ENCODE measurements at places on chromosomes 16 and 17.

DNA sequence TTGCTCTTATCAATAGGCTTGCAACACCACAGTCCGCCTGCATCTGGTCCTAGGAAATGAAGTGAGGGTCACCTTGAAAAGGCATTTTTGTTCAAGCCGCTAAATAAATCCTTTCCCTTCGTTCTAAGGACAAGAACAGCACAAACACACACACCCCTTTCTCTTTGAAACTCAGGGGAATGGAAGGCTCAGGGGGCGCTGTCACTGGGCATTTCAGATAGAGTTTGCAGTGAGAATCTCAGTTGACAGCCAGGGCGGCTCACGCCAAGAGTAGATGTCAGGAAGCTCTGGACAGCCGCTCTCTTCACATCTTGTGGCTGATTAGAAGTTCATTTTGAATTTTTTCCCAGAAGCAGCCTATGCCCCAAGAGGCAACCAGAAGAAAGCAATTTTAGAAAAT, 39.8 kb downstream of the ABAT start:
- no peak for DNase-seq

- no peak for DNase-seq
Measured at GRCh38 chr16:15574614-15574948, 68.4 kb downstream of the MARF1 start.

- DNase-seq = no peak
Measured at GRCh38 chr16:56050916-56051315, 140.4 kb upstream of the GNAO1 start.

GRCh38 chr16:57643147-57643874, 14.9 kb downstream of the ADGRG1 start:
- DNase-seq = no peak

- peak; percentile 48 for DNase-seq
Measured at GRCh38 chr16:14302399-14303181, 231.5 kb downstream of the MRTFB start.

- no peak for DNase-seq
Measured at GRCh38 chr16:83579027-83579426, 228.8 kb upstream of the HSBP1 start.

GRCh38 chr17:39015546-39015935, 48.3 kb upstream of the FBXO47 start:
- DNase-seq = no peak

DNA sequence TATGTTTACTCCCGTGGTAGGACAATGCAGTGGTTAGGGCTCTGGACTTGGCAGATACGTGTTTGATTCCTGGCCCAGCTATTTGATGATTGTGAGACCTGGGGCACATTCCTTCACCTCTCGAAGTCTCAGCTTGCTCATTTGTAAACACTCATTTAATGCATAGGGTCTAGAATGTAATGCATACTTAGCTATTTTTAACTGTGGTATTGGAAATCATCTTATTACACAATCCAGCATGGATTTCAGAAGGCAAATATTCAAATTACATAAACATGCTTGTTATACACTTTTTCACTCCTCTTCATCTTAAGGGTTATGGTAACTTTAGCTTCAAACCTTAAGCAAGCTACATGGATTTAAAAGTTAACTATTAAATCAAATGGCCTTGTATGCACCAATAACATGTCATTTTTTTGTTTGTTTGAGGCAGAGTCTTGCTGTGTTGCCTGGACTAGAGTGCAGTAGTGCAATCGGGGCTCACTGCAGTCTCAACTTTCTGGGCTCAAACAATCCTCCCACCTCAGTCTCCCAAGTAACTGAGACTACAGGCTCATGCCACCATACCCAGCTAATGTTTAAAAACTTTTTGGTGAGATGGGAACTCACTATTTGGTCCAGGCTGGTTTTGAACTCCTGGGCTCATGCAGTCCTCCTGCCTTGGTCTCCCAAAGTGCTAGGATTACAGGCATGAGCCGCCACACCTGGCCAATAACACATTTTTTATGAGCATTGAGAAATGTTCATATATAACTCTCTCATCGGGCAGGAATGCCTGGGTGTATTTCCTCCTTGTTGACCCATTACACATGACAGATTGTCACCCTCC, 52.5 kb downstream of the VAT1L start:
- DNase-seq = no peak

DNA sequence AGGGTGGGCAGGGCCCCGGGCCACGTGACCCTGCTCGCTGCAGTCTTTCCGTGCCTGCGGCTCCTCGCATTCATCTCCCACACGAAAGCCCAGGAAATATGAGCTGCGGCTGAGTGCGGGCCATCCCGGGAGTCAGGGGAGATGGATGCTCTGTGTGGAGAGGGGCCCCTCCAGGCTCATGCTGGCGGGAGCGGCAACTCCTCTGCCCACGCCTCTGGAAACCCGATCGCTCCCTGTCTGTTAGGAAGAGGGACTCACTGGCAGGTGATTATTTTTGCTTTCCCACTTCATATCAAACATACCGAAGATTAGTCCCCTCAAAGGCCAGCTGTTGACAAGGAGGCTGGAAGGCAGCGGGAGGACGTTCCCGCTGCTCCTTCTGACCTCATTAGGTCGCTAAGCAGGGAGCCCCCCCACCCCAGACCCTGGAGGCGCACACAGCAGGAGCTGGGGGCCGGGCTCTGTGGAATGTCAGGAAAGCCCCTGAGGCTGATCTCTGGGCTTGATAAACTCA, 228.5 kb downstream of the FOXL1 start:
- DNase-seq = no peak

DNA sequence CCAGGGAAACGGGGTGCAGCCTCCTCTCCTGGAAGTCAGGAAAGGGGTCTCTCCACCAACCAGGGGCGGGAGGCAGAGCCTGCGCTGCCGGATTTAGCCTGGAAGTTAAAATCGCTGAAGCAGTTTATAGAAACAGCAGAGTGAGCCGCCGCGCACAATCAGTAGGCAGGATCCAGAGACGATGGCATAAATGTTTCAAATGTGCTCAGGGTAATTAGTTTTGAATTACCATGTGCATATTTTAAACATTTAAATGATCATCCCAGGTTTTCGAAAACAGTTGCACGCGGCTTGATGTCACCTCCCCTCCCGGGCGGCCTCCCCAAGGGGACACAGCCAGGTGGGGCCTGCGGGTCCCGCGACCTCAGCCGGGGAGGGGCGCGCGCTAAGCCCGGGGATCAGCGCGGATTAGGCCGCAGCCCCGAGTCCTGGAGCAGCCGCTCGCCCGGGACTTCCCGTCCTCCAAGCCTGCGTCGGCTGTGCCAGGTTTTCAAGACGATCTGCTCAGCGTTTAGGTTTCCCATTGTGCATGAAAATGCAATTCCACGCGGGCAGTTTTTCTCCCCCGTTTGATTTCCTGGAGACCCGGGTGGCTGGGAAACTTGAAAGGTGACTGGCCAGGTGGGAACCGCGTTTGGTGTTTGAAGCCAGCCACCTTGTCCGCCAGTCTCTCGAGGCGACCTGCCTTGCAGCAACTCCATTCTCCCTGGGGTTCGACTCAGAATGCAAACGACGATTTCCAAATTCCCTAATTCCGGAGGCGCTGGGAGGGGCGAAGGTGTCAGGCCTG, 78.3 kb downstream of the RPA1 start:
- peak; percentile 27 for DNase-seq

DNA sequence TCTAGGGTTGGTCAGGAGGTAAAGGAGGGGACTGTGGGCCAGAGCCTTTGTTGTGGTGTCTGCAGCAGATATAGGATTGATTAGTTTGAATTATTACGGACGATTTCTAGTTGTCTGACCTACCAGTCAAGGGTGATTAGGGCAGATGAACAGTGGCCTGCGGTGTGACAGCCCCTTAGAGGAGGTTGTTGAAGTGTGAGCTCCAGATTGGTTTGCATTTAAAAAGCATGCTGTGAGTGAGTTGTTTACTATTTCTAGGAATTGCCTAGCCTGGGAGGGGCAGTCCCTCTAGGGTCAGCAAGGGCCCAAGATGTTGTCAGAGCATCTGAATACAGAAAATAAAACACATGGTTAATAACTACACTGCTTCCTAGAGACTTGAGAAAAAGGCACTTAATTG, 108.8 kb downstream of the ARHGAP44 start:
- no peak for DNase-seq

- no peak for DNase-seq
Measured at GRCh38 chr17:76983075-76983775, 115.0 kb downstream of the MGAT5B start.

- DNase-seq = no peak
Measured at GRCh38 chr17:10773391-10773790, 30.5 kb downstream of the TMEM238L start.

DNA sequence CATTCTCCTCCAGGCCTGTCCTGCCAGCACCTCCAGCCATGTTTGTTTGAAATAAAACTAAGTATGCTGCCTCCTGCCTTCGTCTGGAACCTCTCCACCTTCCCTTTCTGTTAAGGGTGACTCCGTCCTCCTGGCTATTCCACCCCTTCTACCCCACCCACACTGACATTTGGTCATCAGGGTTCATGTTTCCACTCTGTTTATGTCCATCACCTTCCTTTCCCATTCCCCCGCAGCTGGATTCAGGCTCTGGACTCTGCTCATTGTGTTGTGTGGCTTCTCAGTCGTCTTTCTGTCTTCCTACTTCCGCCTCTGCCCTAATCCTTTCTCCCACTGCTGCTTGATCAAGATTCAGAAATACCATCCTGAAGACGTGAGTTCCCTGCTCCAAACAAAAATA, 28.6 kb downstream of the EPN2 start:
- no peak for DNase-seq

GRCh38 chr16:85858984-85859817, 39.8 kb upstream of the IRF8 start:
- DNase-seq = no peak

- DNase-seq = peak; percentile 75
Measured at GRCh38 chr17:752620-753219, 656 bp upstream of the GEMIN4 start.

DNA sequence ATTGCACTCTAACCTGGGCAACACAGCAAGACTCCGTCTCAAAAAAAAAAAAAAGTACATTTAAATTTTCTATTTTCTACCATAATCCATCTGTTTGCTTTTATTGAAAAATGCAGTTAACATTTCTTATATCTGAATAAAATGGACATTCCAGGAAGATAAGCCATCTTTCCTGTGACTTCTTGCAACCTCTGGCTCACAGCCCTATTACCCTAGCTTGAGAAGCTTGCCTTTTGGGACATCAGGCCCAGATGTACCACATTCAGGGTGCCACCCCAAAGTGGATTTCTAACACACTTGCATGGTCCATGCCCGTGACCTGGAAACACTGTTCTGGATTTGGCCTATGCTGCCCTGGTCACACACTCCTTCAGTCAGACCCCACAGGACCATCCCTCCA, 30.1 kb upstream of the DDX52 start:
- DNase-seq = no peak

- DNase-seq = peak; percentile 52
Measured at GRCh38 chr17:38711792-38712571, 6.9 kb downstream of the MLLT6 start.

- DNase-seq = no peak
Measured at GRCh38 chr16:55552621-55553020, 13.9 kb upstream of the CAPNS2 start.

DNA sequence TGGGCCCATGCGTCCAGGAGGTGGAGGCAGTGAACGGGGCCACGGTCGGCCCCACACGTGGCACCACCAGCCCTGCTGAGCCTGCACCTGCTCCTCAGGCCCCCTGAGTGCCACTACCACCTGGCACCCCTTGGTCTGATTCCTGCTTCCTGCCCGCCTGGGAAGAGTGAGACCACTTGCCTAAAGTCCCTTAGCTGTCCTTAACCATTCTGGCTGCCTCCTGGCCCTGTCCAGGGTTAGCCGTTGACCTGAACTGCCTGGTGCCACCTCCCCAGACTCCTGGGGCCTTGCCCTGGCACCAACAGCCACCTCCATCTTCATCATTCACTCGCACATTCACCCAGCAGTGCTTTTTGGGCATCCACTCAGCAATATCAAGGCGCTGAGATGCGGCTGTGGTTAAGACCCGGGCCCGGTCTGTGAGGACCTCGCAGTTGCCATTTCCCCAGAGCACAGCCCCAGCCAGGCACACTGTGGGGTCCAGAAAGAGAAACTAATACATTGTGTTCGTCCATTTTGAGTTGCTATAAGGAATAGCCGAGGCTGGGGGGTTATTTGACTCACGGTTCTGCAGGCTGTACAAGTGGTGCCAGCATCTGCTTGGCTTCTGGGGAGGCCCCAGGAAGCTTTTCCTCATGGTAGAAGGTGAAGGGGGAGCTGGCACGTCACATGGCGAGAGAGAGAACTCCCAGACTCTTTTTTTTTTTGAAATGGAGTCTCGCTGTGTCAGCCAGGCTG, 318.4 kb downstream of the SEC14L1 start:
- DNase-seq = no peak

All from DMS53 (cell line).